ENCODE measurements at places on chromosomes 12 and 14.

DNA sequence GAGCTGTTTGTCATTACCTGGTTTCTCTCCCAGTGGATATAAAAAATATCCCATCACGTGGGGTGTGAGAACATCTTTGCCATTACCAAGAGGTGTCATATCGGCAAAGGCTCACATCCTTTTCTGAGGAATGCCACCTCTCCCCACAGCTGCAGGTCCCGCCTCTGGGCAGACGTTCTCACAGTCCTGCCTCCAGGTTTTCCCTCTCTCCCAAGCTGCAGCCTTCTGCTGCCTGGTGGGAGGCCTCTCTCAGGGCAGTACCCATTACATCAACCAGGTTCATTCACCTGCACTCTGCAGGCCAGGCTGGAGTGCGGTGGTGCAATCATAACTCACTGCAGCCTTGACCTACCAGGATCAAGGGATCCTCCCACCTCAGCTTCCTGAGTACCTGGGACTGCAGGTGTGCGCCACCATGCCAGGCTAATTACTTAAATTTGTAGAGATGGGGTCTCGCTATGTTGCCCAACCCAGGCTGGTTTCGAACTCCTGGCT, 15.0 kb upstream of the TMEM119 start:
- DNase-seq, result no peak

DNA sequence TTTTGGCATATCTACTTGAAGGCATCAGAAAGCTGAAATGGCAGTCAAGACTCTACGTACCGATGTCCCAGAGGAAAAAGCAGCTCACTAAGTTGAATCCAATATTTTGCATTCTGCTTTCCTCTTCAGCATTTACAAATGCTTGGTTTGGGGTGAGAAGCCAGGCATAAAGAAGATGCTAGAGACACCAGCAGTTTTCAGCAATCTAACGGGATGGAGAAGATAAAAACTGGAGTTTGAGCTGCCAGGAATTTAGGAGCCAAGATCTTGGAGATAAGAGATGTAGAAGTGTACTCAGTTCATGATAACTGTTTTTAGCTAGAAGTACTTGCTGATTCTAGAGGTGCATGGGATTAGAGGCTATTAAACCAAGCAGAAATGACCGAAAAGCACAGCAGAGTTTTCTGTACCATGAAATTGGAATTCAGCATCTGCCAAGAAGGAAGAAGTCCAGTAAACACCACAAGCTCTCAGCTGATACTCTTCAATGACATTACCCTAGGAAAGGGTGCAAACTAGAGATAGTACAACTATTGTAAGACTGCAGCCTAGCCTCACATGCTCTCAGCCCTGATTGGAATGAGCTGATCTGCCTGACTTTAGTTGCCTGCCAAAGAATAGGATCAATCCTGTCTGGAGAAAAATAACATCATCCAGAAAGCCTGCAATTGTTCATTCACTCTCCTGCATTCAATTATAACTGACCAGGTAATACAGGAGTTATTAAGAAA, 7.4 kb upstream of the ALDH1L2 start:
- DNase-seq, result no peak

DNA sequence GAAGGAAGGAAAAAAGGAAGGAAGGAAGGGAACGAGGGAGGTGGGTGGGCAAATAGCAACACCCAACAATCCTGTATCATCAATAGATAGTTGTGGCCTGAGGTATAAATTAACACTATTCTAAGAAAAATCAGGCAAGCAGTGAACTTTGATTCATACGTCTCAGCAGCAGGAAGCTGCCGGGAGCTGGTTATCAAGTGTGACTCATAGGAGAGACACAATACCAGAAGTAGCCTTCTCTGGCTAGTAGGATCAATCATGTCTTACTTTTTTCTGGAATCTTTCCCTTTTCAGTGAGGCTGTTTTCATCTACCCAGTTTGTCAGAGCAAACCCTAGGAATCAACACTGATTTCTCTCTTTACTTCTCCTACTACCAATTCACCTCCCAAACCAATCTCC, 780.5 kb downstream of the NRXN3 start:
- DNase-seq, result no peak

DNA sequence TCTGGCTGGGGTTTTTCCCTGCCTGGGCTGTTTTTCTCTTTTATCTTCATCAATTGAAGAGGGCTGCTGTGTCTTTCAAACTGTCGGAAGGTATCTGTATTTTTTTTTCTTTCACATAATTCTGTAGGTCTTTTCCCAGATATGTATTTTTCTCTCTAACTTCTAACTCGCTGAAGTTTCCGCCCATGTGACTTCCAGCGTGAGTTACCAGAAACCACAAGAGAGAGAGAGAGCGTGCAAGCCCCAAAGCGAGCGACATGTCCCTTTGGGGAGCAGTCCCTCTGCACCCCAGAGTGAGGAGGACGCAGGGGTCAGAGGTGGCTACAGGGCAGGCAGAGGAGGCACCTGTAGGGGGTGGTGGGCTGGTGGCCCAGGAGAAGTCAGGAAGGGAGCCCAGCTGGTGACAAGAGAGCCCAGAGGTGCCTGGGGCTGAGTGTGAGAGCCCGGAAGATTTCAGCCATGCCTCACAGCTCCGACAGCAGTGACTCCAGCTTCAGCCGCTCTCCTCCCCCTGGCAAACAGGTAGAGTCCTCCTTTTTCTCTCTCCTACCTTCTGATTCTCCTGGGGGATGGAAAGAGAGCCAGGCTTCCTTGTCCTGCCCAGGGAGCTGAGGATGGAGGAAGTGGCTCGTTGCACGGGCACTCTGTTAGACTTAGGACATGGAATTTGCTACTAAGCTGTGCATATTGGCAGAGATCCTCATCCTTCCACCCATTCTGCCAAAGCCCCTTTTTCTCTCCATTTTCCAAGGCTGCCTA, at the start of gene BATF:
BATF (plus strand) TSS at position 246 of the 759 bp plus-strand sequence; CDS start at position 460, 214 bp downstream.
- peak; percentile 49 for DNase-seq
